ENCODE measurements at places on chromosomes 6 and 20.
A peak's percentile ranks its signal among the peaks of the same experiment; 100 is the strongest.

DNA sequence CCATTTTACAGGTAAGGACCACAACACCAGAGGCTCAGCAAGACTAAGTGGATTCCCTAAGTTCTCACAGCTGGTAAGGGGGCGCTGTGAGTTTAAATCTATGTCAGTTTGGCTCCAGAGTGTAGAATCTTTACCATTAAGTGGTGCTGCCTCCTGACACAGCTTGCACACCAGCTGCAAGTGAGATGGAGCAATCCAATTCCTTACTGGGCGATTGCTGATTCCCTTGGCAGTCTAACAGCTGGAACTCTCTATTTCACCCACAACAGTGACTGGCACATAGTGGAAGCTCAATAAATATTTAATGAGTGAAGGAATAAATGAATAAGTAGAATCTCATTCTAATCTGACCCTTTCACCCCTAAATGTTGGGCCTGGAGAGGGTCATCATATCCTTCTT lies 176.7 kb downstream of the CLIC5 start:
- DNase-seq: no peak

DNA sequence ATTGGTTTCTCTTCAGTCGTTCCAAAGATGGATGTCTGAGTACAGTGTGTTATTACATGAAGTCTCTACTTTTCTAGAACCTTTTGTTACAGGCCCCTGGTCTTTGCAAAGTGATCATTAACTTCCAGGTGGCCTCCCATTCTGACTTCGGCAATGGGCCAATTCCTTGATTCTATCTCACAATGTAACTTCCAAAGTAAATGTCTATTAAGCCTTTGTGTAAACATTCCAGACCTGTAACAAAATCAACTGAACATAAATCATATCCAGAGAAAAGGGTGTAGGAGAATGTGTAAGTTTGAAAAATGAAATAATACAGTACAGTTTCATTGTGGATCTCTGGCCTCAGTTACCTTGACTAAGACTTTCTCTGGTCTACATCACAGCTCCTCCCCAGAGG lies 187.8 kb upstream of the JAG1 start:
- no peak for DNase-seq

DNA sequence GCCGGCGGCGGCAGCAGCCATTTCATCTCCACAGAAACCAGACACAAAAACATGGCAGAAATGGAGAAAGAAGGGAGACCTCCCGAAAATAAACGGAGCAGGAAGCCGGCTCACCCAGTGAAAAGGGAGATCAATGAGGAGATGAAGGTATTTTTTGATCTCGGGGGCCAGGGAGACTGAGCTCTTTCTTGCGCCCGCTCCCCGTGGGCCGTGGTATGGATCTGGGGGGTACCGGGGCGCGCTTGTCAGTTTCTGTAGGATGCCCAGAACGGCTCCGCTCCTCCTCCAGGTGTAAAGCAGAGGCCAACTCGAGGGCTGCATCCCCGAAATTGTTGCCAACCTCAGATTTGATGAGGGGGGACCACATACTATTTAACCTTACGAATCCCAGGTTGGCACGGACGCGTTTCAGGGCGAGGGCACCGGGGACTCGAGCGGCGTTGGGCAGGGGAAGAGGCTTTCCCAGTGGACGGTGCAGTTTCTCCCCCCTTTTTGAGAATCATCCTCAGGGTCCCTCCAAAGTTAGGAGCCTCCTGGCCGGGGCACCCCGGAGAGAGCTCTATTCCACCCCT lies 735 bp downstream of the SOBP start:
- no peak for DNase-seq

GRCh38 chr6:100999034-100999597 lies 118.0 kb upstream of the ASCC3 start:
- DNase-seq: no peak

GRCh38 chr6:85004361-85004995 lies 240.1 kb upstream of the TBX18 start:
- peak; percentile 26 for DNase-seq

- no peak for DNase-seq
Measured at GRCh38 chr6:1267057-1267732, 44.7 kb upstream of the FOXQ1 start.

- no peak for DNase-seq
Measured at GRCh38 chr20:18032977-18033892, 24.5 kb downstream of the OVOL2 start.

- DNase-seq: peak; percentile 2
Measured at GRCh38 chr6:162029873-162030576, 697.5 kb downstream of the PRKN start.

DNA sequence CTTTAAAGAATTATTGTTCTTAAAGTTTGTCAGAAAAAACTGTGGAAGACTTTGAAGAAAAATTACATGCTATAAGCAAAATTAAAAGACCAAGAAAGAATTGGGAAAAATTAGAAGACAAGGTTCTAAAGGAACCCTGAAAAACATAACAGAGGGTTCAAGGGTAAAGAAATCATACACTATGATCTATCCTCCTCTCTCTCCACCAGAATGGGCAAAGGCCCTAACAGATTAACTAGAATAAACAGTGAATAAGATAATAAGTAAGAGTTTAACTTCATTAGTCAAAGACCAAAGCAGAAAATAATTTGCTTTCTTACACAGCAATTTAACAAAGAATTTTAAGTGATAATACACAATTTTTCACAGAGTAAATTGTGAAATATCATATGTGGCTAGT lies 201.2 kb upstream of the PDE10A start:
- DNase-seq: no peak

DNA sequence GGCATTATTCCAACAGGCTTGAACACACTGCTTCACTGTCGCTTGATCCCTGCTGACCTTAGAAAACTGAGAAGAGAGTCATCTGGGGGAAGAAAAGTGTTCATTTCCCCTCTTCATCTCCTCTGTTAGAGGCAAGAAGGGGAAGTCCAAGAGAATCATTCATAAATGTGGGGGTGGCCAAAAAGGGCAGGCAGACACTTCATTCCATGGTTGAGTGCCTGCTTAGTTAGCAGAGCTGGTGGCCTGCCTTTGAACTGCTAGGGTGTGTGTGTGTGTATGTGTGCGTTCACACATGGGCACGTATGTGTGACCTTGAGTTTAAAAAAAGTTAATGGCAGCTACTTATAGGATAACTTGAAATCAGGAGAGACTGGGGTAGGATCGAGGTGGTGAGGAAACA lies 39.4 kb upstream of the RFPL4B start:
- no peak for DNase-seq

DNA sequence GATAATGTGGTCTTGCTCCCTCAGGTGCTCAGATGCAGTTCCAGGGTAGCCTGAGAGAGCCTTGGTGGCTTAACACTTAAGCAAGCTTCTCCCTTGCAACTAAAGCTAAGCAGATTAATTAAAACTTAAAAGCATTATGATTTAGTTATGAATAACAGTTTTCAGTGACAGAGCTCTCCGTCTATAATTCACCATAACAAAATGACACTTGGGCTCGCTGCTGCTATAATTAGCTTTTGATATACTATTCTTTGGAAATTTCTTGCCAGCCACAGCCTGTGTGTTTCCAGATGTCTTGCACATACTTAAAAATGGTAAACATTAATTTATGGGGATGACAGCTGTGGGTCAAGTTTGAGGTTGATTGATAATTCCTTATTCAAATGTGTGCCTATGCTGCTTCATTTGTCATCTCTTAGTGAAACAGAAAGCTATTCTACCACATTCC lies 380.5 kb downstream of the TFAP2B start:
- DNase-seq: no peak

GRCh38 chr6:41699063-41699462 lies 36.3 kb downstream of the TFEB start:
- no peak for DNase-seq

- no peak for DNase-seq
Measured at GRCh38 chr6:43213431-43213830, 15.8 kb downstream of the DNPH1 start.

- peak; percentile 73 for DNase-seq
Measured at GRCh38 chr6:26103141-26103769, 16.0 kb downstream of the HFE start.

DNA sequence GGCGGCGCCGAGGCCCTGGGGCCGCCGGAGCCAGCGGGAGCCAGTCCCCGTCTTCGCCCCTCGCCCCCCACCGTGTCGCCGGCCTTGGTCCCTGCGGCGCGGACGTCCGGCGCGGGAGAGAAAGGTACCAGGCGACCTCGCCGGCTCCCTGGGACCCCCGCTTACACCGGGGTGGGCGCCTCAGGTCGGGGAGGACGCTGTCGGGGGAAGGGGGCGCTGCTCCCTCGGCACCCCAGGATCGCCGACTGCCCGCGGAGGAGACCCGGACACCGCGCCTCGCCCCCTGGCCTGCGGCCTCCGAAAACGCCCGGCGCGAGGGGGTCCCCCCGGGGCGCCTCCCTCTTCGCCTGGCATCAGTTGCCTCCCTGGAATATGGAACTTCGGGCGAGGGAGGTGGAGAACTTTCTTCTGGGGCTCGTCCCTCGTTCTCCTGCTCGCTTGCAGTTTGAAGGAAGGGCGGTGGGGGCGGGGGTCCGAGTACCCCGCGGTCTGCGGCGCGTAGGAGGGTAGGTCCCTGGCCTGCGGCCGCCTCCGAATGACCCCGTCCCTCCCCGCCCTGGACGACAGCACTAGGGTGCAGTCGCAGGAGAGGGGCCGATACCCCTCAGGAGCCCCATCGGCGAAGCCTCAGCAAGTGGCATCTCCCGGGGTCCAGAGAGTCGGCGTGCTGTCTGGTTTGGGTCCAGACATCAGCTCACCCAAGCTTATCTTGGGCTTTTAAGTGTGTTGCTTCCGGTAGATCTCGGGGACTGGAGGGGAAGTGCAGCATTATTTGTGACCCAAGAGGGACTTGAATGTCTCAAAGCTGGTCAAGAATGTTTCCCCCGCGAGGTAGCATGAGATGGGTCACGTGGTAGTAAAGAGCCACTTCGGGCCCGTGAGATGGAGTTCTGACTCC lies 549 bp downstream of the ANKRD6 start:
- DNase-seq: no peak

DNA sequence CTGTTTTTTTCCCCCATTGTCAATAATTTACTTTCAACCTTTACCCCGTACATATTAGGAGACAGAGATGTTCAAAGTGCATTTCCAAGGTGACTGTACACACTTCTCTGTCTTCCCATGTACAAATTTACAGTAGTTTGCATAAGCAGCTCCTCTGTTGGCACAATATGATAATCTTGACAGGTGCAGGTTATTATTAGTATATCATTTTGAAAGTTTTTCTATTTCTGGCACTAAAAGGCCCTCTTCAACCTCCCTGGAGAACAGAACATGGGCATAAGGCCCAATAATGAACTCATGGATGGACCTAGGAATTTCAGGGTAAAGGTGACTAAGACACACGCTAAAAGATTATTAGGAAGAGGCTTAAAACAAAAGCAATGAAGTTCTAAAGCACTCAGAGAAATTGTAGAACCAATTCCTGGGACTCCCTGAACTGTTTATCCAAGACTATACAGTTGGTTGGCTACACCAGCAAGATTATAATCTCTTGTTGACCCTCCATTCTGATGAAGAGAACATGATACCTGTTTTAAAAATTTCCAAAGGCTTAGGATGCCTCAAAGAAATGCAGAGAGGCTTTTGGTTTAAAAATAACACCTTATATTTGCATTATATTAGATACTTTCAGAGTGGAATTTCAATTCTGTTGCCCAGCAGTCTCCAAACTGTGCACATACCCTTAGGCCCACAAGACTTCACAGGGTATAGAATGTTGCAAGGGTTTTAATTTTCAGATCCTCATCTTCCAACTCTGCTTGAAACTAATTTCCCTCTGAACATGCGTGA lies 1.1 kb downstream of the AIG1 start:
- no peak for DNase-seq

- no peak for DNase-seq
Measured at GRCh38 chr6:168264593-168265335, 54.8 kb downstream of the DACT2 start.

DNA sequence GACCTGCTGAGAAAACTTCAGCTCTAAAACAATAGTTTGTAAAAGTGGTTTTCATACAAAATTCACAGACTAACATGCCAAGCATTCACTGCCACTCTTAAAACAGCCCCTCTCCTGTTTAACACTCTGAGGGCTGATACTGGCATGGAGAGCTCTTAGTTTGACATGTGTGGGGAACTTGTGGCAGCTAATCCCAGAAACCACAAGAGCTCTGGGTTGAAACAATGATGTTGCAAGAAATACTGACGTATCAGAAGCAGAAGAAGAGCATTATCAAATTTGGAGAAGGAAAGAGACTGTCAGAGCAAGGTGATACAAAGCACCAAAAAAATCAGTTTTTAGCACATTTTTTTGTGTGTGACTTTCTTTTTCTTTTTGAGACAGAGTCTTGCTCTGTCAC lies 5.1 kb downstream of the BEND3 start:
- peak; percentile 46 for DNase-seq

- DNase-seq: no peak
Measured at GRCh38 chr6:1400126-1400850, 10.9 kb downstream of the FOXF2 start.

GRCh38 chr6:132168961-132169360 lies 217.8 kb upstream of the CCN2 start:
- no peak for DNase-seq

GRCh38 chr6:27514906-27515495 lies 42.1 kb upstream of the ZNF184 start:
- DNase-seq: no peak

DNA sequence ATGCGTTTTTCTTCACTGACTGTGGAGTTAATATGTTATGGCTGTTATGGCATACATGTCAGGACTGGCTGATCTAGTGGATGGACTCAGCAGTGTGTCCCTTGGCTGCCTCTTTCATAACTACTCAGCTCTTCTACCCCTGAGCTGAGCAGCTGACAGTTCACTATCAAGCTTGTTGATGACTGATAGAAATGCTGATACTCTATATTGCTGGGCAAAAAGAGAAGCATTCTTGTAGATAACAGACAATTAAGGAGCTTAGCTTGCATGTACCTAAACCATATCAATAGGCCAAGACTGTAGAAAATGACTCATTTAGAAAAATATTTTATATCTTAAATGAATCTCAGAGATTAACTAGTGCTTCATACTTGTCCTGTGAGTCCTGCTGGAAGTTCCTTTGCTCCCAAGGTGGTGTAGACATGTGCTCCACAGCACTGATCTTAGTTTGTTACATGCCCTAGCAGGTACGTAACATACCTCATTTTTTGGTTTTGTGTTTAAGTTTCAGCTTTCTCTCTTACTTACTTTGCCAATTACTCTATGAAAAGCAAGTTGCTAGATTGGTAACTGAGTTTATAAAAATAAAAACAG lies 236.9 kb downstream of the GMDS start:
- DNase-seq: no peak

GRCh38 chr6:125421836-125422235 lies 120.1 kb upstream of the HDDC2 start:
- peak; percentile 55 for DNase-seq

GRCh38 chr6:52588087-52588709 lies 11.3 kb upstream of the TRAM2 start:
- no peak for DNase-seq

Data from cardiac fibroblast (primary cell).